SK-N-MC (cell line): ENCODE measurements at places on chromosomes 7 and 10.

- DNase-seq: no peak
Observed at GRCh38 chr7:7761974-7762779, 43.8 kb upstream of the RPA3 start.

GRCh38 chr7:98702021-98702420 is 84.9 kb downstream of the NPTX2 start:
- no peak for DNase-seq

- no peak for DNase-seq
Observed at GRCh38 chr10:74140553-74140952, 10.1 kb downstream of the AP3M1 start.

DNA sequence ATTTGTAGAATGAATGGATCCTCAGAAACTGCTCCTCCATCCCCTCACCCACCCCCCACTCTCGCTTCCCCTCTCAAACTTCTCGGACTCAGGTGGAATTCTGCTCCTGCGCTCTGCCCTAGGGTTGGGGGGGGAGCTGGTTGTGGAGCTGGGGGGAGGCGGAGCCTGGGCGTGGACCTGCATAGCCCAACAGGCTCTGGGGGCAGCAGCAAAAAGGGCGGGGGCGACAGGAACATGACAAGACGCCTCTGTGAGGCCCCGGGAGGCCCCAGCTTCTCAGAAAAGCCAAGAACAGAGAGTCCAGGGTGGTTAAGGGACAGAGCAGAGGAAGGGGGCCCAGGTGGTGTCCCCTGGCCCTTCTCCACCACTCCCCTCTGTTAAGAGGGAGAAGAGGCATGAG is 3.5 kb downstream of the TSC22D4 start:
- DNase-seq: no peak

- DNase-seq: no peak
Observed at GRCh38 chr10:119775529-119775928, 49.7 kb downstream of the INPP5F start.

GRCh38 chr7:3916146-3916545 is 615.1 kb downstream of the SDK1 start:
- DNase-seq: no peak

GRCh38 chr10:128859738-128860386 is 607.2 kb upstream of the MGMT start:
- no peak for DNase-seq

DNA sequence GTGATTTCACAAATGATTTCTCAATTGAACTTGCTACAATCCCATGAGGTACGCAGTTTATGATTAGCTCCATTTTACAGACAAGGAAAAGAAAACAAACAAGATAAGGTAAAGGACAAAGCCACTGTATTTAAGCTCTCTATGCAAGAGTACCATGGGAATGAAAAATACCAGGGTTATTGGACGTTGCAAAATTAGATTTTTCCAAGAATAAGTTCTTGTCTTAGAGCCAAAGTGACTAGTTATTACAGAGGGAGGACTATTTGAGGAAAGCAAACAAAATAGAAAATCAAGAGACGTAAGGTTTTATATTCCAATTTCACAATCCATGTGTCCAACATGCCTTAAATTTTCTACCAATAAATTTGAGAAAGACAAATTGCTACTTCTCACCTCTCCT is 97.9 kb upstream of the PTN start:
- DNase-seq: no peak

DNA sequence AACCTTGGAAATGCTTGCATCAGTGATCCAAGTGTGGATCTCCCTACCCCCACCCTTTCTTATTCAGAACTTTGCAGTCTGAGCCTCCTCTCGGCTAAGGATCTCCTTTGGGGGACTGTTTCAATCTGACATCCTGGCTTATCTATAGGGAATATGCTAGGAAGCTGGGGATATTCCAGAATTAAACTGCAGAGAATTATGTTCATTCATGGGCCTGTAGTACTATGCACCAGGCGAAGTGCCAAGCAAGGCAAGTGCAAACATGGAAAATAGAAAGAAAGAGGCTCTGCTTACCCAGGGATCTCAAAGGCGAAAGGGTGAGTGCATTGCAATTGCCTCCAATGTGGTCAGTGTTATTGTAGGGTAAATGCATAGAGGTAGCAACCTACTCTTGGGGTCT is 96.5 kb downstream of the CACNB2 start:
- DNase-seq: no peak

- DNase-seq: no peak
Observed at GRCh38 chr7:128915271-128915819, 4.8 kb upstream of the KCP start.

GRCh38 chr7:151735186-151735850 is 141.6 kb downstream of the PRKAG2 start:
- no peak for DNase-seq

DNA sequence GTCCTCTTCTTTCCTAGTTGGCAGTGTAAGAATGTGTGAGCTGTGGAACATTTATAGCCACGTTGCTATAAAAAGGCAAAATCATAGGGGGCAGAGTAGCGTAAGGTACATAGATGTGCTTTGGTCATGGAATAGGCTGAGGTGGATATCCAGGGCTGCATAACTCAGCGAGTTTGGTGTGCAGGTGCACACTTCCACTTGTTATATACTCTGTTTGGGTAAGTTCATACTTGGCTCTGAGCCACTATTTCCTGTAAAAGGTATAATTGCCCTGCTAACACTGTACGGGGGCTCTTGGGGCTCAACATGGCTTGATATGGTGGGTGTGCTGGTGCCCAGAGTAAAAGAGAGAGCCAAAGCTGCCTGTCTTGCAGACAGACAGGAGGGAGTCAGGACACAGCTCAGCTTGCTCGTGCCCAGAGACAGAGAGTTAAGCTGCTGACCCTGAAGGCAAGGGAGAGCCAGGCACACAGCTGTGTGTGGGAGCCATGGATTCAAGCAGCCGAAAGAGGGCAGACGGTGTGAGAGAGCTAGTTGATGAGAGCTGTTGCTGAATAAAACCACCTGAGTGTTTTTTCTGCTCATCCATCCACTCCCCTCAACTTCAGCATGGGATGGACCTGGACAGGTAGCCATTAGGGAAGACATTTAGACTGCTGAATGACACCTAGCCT is 126.7 kb downstream of the DKK1 start:
- no peak for DNase-seq

GRCh38 chr10:86670290-86670811 is 2.0 kb downstream of the LDB3 start:
- DNase-seq: no peak

GRCh38 chr10:11234857-11235531 is 217.3 kb downstream of the CELF2 start:
- no peak for DNase-seq

DNA sequence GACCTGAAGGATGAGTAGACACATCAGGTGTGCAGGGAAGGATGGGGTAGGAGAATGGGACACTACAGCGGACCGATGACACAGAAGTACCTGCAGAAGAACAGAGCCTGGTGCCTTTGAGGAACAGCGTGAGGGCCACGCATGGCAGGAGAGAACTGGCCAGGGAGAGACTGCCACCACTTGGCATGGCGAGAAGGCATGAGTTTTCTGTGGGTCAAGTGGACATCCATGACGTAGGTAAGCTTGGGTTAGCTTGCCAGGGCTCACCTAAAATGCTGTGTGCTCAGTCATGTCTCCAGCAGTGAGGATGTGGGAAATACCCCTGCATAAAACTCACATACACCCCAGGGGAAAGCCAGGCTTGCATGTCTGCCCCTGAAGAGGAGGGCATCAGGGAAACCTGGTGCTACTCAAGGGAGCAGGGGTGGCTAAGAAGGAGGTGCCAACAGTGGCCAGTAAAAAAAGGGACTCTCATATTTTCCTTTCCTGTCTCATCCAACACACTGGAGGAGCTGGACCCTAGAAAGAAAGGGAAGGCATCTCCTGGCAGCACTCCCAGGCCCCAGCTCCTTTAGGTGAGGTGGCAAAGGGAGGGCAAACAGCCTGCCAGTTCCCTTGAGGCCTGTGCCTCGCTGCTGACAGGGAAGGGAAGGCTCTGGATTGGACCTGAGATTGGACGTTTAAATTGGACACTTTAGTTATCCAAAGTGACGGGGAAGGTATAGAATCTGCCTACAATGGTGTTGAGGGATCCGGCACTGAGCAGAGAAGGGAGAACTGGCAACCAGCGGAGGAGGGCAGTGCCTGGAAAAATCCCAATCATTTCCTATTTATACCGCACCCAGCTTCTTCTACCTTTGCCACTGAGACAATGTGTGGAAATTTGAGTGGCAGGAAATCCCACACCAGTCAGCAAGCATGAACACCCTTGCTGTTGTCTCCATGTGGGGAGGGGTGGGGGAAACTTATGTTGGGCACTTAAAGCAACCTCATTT is 255.7 kb downstream of the GLI3 start:
- no peak for DNase-seq

DNA sequence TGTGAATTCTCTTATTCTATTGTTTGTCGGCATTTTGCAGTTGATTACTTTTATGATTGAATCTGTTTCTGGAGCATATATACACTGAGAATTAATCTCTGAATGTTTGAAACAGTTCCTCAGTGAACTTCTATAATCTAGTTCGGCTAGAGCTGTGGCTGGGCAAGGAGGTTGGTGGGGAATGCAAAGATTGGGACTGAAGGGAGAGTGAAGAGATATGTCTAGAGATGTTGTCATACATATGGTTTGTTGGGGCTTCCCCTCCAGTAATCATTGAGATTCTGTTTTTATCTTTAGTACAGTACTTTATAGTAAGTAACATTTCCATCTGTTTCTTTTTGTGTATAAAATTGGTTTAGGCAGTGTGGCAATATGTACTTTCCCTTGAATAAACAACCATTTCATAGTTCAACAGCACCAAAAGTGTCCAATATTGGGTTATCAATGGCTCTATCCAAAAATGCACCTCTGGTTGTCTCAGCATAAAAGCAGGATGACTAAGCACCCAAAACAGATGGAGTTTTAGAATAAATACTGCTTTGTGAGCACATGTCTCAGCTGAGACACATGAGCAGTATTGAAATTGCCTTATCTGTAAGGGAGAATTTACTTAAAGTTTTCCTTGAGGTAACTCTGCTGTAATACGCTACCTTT is 36.7 kb downstream of the WAC start:
- no peak for DNase-seq

- no peak for DNase-seq
Observed at GRCh38 chr10:4483811-4484210, 342.2 kb upstream of the AKR1E2 start.

DNA sequence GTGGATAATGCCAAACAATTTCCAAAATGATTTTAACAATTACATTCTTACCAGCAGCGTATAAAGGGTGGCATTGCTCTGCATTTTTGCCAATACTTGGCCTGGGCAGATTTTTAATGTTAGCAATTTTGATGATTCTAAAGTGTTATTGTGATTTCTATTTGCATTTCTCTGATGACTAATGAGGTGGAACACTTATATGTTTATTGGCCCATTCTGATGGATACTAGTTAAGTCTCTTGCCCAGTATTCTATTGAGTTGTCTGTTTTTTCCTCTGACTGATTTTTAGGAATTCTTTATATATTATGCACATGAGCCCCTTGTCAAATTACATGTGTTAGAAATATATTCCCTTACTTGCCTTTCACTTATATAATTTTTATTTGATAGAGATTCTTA is 86.8 kb downstream of the TMEM26 start:
- DNase-seq: no peak

GRCh38 chr10:113236998-113237397 is 287.0 kb downstream of the TCF7L2 start:
- DNase-seq: no peak

GRCh38 chr7:73721377-73721817 is 1.9 kb upstream of the STX1A start:
- DNase-seq: no peak

- DNase-seq: no peak
Observed at GRCh38 chr10:48551861-48552591, 52.8 kb downstream of the ARHGAP22 start.

DNA sequence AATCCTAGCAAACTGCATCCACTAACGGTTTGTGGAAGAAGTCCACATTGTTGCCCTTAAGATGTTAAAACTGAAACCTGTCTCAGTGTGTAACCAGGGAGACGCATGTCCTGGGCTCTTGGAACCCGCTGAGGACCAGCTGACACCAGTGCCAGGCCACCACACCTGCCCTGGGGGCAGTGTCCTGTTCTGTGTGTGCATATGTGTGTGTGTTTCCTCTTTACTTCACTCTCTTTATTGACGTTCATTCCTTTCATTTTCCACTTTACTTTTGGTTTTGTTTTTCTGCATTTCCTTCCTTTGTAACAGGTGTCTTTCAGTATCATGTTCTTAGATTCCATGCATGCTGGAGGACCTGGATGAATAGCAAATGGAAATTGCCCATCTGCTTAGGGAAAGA is 83.8 kb downstream of the TEX36 start:
- no peak for DNase-seq

DNA sequence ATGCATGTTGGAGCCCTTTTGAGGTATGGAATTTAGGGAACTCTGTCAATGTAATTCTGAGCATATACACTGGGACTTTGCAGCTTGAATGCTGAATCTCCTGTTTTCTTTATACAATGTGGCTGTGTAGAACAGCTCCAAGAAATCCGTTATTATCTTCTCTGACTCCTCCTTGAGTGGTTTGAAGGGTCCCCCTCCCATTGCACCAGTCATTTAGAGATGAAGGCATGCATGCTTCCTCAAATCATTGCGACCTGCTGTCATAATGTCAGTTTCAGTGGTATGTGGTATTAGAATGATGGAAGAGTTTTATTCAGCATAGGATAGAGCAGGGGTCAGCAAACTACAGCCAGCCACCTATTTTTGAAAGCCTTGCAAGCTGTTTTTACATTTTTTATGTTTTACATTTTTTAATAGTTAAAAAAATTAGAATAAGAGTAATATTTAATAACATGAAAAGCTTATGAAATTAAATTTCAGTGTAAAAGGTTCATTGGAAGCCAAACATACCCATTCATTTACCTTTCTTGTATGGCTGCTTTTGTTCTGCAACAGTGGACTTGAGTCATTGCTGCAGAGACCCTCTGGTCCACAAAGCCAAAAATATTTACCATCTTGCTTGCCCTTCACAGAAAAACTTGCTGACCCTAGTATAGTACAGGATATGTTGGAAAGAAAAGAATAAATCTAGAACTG is 8.1 kb downstream of the STK17A start:
- no peak for DNase-seq

- DNase-seq: no peak
Observed at GRCh38 chr7:44587843-44588711, 6.0 kb upstream of the TMED4 start.

DNA sequence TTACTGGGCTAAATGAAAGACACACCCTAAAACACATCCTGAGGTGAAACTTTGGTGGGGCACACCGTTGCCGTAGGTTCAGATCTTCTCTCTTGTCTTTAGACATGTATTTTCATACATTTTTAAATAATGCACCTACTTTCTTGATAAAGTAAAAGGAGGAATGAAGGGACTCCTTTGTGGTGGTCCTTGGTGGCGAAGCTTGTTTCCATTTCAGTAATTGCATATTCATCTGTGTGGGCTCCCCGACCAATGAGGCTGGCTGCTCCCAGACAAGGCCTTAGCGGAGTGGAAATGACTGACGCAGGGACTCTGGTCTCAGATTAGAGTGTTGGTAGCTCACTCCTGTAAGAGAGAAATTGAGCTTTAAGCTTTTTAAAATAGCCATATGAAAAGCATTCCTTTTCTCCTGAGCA is 815 bp downstream of the CCSER2 start:
- no peak for DNase-seq

DNA sequence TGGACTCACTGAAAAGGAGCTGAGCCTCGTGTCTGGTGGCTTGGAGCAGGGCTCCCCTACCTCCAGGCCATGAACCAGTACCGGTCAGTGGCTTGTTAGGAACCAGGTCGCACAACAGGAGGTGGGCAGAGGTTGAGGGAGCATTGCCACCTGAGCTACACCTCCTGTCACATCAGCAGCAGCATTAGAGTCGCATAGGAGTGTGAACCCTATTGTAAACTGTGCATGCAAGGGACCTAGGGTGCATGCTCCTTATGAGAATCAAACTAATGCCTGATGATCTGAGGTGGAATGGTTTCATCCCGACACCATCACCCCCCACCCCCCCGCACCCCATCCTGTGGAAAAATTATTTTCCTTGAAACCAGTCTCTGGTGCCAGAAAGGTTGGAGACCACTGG is 50.4 kb downstream of the TSPAN15 start:
- DNase-seq: no peak
